Stimulated activated CD4-positive, alpha-beta T cell treated with anti-CD3 and anti-CD28 coated beads, Interleukin-4, amount 100 ng/mL, for 48 hours (primary cell): ENCODE measurements at places on chromosomes 11 and 22.

DNA sequence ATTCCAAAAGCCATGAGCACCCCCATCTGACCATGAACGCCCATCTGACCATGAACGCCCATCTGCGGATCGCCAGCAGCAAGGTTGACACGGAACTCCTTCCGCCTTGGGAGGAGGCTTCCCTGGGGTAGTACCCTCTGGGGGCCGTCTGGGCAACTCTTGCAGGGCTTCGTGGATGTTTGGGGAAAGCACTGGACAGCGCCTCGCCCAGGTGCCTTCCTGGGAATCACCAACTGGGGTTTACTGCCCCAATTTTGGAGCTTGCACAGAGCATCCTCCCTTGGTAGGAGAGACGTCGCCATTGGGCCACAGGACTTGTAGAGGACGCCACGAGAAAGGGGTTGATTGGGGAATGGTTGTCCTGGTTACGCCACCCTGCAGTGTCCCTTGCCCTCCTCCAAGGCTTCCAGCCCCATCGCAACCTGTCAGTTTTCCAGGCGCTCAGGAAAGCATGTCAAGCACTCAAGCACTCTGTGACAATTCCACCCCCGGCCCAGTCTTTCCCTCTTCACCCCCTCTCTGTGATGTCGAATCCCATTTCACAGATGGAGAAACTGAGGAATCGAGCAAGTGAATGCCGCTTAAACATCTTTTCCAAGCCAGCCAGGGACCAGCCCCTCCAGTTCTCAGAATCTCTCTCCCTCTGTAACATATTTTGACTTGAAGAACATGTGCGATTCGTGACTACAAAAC is 914 bp upstream of the PRDM11 start:
- no peak for DNase-seq

DNA sequence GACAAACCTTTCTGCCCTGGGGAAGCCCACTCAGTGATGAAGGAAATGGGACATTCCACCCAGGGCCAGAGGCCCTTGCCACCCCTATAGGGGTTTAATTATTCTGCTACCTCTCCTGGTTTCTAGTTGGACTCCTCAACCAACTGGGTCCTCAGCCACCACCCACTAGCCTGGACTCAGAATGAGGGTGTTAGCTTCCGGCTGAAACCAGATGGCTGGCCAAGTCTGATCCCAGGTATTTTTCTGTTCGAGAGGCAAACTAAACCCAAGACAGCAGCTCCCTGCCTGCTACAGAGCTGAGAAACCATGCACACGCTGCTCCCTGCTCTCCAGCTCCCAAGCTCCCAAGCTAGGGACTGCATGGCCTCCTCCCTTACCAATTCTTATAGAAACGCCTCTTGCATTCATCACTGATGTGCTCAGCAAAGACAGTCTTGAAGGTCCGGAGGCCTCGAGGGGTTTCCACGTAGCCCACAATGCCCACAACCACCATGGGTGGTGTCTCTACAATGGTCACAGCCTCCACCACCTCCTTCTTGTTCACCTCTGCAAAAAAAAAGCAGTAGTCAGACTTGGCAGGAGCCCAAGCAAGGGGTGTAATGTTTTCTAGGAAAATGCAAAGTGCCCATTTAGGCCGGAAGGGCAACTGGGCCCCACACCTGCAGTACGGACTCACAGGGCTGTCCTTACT is 2.2 kb downstream of the RPL3 start:
- no peak for DNase-seq

- no peak for DNase-seq
Observed at GRCh38 chr11:68312780-68313573, 586 bp downstream of the LRP5 start.

GRCh38 chr11:65430406-65431217 is 8.0 kb downstream of the NEAT1 start:
- DNase-seq, result no peak

DNA sequence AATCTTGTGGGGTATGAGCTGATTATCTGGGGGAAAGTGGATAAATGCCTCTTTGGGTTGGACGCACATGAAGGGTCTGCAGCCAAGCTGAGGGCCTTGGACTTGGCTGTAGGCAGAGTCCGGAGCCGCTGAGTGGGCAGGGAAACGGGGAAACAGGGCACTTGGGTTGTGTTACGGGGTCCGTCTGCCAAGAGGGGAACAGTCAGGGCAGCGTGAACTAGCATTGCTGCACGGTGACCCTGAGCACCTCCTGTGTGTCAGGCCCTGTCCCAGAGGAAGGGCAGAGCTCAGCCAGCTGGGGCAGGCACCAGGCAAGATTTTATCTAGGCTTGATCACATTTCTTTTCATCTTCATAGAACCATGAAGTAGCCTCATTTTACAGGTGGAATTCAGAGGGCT is 11.9 kb downstream of the FAM83F start:
- DNase-seq, result no peak

- DNase-seq, result no peak
Observed at GRCh38 chr11:109486129-109486528, 64.1 kb downstream of the C11orf87 start.

GRCh38 chr22:23494930-23495266 is 85.2 kb downstream of the IGLL1 start:
- no peak for DNase-seq
